ENCODE measurements at places on chromosomes 7 and 10.
A peak's percentile ranks its signal among the peaks of the same experiment; 100 is the strongest.

DNA sequence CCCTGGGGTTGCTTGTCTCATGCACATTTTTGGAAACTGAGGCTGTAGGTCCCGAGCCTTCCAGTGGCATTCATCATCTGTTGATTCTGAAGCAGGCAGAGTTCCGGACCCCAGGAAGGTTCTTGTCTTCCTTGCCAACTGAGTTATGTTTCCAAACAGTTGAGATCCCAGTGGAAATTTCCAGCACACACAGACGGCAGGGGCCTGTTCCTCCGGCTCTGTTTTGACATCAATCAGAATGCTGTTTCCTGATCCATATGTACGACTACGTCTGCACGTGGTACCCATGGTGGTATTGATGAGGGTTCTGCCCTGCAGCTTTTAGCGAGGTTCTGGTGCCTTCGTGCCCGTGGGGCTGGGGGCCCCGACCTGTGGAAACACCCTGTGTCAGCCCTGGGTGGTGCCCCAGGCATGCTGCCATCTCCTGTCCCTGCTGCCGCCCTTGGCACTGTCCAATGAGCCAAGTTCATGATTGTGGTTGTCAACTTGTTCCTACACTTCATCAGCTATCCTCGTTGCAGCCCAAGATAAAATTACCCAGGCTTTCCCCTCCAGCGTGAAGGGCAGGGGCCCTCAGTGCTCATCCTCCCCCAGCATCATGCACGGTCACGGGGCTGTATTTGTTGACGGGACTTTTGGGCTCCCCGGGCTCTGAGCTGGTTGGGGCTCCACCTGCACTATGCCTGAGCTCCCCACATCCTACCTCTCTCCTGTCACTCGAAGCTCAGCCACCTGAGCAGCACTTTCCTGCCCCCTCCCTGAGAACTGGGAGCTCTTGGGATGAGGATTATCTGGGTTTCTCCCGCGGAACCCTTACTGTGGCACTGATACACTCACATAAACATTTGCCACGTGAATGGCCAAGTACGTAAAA, 7.8 kb upstream of the DPYSL4 start:
- no peak for DNase-seq

DNA sequence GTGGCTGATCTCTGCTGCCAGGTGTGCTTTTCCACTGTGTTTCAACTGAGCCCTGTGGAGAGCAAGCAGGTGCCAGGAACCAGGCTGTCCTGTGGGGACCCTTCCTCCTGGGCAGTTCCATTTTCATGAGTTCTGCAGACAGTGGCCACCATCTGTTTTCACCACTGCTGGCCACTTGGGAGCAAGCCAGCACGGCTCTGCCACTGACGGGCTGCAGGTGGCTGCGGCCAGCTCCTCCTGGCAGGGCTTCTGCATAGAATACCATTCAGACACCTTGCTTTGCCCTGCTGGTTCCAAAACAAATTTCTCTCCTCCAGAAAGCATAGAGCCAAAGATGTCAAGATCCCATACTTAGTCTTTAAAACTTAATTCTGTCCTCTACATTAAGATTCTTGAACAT, 48.3 kb downstream of the LANCL2 start:
- no peak for DNase-seq

GRCh38 chr7:22569586-22570321, 69.8 kb upstream of the STEAP1B start:
- no peak for DNase-seq

DNA sequence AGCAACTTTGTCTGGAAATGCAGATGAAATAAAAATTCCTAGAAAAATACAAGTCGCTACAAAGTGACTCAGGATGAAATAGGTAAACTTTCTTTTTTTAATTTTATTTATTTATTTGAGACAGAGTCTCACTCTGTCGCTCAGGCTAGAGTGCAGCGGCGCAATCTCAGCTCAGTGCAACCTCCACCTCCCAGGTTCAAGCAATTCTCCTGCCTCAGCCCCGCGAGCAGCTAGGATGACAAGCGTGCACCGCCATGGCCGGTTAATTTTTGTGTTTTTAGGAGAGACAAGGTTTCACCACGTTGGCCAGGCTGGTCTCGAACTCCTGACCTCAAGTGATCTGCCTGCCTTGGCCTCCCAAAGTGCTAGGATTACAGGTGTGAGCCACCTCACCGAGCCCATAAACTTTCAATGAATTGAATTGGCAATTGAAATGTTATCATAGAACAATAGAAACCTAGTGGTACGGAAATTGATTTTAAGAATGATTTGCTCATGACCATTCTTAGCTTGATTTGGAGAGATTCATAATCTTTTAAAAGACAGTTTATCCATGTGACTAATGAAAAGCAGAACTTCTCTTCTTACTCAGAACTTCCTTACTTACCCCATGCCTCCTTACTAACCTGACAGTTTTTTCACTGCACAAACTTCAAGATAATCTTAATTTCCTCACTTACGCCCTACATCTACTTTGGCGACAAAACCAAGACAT, 161.7 kb downstream of the FAM107B start:
- no peak for DNase-seq

GRCh38 chr10:51156926-51157325, 82.6 kb downstream of the PRKG1 start:
- no peak for DNase-seq

DNA sequence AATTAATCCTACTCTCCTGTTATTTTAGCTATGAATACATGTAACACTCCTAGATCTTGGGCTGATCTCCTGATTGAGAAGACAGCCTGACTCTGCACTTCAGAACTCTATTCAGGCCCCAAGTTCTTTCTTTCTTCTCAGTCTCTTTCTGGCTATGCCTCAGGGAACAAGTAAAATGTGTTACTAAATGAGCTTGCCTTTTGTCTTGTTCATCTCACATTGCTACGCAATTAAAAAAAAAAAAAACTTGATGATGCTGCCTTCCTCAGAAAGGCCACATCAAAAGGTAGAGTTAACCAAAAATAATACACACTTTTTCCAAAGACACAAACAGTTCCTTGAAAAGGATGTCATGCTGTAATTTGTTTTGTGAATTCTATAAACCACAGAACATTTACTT, 258.1 kb downstream of the TWIST1 start:
- no peak for DNase-seq

DNA sequence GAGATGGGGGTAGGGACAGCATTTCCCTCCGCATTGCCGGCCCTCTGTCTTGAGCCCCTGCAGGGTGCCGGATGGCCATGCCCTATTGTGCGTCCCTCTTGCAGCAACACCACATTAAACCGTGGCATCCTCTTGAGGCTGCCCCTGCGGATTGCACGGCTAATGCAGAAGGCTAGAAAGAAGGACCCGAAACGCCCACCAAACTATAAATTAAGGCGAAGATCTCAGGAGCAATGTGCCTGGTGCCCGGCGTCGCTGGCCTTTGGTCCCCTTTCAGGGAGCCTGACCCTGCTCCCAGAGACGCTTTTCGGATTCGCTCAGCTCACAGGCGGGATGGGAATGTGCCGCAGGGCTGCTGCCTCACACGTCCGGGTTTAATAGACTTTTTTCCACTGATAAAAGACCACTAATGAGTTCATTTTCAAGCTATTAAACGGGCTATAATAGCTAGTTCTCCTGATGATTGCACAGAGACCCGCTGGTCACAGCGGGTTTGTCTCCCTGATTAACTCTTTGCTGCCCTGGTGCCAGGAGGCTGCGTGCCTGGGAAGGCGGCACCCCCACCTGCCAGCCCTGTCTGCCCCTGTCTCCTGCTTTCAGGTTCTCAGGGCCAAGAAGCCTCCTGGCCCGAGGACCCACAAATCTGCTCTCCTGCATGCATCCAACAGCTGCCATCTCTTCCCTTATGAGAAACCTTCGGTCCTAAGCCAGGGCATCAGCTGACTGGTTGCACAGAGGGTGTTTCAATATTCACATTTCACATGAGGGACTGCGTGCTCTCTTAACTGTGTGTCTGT, 128.3 kb downstream of the ADARB2 start:
- no peak for DNase-seq

GRCh38 chr10:14349081-14349480, 18.4 kb upstream of the FRMD4A start:
- DNase-seq = no peak

- no peak for DNase-seq
These were observed 64.3 kb downstream of the MGMT start for GRCh38 chr10:129531195-129531968.

DNA sequence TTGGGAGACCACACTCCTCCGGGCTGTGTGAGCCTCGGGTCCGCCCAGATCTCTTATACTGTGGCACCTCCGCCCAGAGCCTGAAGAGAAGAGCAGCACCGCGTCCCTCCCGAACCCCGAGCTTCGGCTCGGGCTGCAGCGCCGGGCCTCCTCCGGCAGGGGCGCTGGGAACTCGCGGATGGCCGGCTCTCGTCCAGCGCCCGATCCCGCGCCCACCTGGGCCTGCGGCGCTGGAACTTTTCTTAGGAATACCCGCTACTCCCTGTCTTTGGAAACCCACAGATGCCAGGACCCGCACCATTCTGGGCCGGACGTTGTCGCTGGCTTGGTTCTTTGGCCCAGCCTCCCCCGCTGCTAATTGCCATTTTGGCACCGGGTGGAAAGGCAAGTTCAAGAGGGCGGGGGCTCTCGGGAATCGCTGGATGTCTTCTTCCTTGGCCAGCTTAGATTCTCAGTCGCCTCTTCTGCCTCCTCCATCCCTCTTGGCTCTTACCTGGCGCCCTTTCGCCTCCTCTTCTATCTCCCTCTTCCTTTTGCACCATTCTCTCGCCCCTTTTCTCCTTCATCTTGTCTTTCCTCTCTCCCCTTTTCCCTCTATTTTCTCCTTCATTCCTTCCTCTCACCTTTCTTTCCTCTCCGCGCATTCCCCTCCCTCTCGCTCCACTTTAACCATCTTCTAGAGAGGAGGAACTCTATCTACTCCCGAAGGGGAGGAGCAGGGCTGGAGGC, 2.1 kb upstream of the SORCS3 start:
- no peak for DNase-seq

GRCh38 chr10:102782673-102783551, 39.2 kb downstream of the WBP1L start:
- no peak for DNase-seq

GRCh38 chr10:79326361-79327089, 20.7 kb upstream of the PPIF start:
- no peak for DNase-seq

GRCh38 chr10:43437141-43437870, 395 bp downstream of the ZNF487 start:
- no peak for DNase-seq

- no peak for DNase-seq
These were observed 31.6 kb upstream of the LYZL1 start for GRCh38 chr10:29257106-29257783.

GRCh38 chr10:19653931-19654330, 162.3 kb upstream of the PLXDC2 start:
- no peak for DNase-seq

DNA sequence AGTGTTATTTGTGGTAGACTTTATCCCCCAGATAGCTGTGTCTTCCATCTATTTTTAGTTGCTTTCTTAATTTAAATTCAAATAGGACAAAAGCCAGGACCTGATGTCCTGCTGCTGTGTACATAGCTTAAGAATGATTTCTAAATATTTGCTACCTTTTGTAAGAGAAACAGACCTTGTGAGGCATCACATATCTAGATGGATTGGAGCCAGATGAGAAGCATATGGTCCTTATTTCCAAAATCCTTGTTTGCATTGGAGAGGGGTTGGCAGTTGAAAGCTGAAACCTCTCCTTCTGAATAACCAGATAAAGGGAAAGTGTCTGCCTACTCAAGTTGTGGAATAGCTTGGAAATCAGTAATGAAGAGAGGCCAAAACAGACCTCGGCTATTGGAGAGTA, 50.7 kb upstream of the AMPH start:
- peak; percentile 72 for DNase-seq

DNA sequence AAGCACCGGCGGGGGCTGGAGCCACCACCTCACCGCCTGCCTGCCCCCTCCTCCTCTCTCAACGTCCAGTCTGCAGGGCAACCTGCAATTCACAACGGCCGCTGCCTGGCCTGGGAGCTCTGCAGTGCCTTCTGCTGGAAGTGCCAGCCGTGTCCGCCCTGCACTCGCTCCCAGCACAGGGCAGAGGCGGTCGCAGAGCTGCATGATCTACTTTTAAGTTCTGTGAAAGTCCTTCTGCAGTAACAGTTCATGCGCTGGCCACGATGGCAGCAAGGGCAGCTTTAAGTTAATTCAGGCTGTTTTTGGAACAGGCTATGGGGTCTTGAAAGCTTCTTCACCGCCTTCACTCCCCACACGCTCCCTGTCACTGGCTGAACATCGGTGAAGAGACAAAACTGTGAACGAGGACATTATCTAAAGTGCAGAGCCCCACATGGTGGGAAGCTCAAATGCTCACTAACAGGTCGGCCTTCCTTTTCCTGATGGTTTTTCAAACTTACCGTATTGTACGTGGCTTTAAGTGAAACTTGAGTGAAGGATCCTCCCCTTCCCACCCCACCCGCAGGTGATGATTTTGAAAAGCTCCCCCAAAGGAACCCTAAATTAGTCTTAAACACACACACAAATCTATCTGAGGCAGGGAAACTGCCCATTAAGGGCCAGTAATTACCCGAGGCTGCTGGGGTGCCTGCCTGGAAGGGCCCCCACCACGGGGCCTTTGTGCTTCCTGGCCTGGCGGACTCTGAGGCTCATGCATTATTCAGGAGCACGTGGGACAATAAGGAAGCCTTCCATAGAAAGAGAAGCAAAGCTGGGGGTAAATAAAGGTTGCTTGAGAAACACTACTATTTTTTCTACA, 504.3 kb downstream of the DNAJB6 start:
- DNase-seq = no peak

- no peak for DNase-seq
These were observed 227.8 kb downstream of the CELF2 start for GRCh38 chr10:11245510-11245909.

GRCh38 chr7:88835147-88835728, 39.7 kb upstream of the TEX47 start:
- peak; percentile 2 for DNase-seq

GRCh38 chr7:7114575-7115291, 67.6 kb upstream of the C1GALT1 start:
- DNase-seq = no peak

GRCh38 chr10:47156873-47157272, 143.1 kb upstream of the GDF10 start:
- DNase-seq = no peak

DNA sequence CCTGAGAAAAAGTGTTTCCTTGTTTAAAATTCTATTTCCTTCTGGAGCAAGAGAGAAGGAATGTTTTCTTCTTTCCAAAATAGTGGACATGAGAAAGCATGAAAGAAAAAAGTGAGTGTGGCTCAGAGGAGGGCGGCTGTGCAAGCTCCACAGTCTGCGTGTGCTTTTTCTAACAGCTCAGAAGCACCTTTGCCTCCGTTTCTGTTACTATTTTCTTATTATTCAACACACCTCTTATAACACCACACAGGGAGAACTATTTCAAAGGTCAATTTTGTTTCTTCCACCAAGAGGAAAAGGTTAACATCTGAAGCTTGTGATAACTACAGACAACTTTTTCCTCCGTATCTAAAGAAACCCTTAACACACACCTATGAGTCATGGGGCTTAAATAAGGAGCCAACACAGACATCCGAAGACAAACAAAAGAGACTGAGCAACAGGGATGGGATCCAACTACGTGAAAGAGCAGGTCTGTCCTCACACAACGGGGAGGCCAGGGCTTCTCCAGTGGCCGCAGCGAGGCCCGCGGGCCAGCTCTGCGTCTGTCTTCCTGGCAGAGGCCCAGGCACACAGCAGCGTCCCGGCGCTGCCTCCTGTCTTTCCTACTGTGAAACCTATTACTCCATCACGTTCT, 36.2 kb upstream of the NCAPG2 start:
- no peak for DNase-seq

Measured in NCI-H2171 (cell line).